Spinal cord (tissue), 10 donors: ENCODE measurements at places on chromosomes 13 and 19. TPM values are rescaled to one million over a fixed set of nuclear protein-coding genes. Genes with fewer than 3 reads are reported as not detected.

KLF2 gene
- 8.8 TPM for total RNA-seq

DNA sequence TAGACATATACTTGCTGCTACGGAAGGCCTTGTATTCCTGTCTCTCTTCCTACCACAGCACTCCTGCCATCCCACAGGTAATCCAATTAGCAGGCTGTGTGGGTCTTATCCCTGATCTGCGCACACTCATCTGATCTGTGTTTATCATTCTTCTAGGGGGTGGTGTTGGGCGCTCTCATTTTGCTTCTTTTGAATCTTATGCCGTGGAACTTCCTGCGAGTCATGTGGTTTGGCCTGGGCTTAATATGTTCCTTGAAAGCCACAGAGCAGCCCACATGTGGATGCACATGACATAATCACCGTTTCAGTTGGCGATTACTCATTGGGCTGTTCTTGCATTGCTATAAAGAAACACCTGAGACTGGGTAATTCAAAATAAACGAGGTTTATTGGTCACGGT lies 7.5 kb downstream of the RASA3 start:
- DNase-seq, result no peak
- H3K36me3 ChIP-seq, result peaks cover 37% of the 10 kb centered on the region
- H3K4me1 ChIP-seq, result peaks cover 62% of the 10 kb centered on the region
- H3K27ac ChIP-seq, result no peak overlapping the region

- peak overlapping the region; percentile 57 for H3K27ac ChIP-seq
- H3K36me3 ChIP-seq, result no peaks in the 10 kb centered on the region
- H3K4me1 ChIP-seq, result peaks cover 3% of the 10 kb centered on the region
- DNase-seq, result no peak
Measured at GRCh38 chr13:50629497-50629896, 214.0 kb downstream of the DLEU7 start.

DNA sequence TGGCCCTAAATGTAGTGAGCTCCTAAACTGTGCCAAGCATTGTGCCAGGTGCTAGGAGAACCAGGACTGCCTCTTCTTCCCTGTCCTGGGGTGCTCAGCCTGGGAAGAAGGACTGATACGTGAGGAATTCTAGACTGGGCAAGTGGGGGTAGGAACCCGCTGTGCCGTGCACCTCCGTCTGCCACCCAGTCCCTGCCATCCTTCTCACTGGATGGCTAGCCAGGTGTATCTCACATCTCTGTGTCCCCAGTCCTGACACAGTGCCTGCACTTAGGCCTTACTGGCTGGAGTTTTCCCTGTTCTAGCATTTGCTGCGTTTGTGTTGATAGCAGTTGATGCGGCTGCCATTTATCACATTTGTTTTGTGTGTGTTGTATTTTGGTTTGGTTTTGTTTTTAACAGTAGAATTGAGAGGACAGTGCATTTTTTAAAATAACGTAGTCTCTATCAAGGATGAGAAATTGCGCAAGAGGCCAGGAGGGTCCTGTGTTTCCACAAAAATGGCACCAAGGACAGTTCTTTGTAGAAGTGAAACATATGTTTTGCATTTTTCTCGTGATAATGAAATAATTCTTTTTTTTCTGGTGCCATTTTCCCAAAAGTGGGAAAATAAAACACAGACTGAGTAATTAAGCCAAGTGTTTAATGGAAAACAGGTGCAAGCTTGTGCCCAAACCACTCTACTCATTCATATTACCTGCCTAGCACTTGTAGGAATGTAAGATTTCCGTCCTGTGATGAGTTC lies 4.7 kb upstream of the GPR183 start:
- no peaks in the 10 kb centered on the region for H3K27me3 ChIP-seq
- peak overlapping the region; percentile 58 for H3K27ac ChIP-seq
- no peak overlapping the region for H3K4me3 ChIP-seq
- peaks cover 8% of the 10 kb centered on the region for H3K4me1 ChIP-seq
- DNase-seq, result no peak
- H3K36me3 ChIP-seq, result peaks cover 3% of the 10 kb centered on the region

DNA sequence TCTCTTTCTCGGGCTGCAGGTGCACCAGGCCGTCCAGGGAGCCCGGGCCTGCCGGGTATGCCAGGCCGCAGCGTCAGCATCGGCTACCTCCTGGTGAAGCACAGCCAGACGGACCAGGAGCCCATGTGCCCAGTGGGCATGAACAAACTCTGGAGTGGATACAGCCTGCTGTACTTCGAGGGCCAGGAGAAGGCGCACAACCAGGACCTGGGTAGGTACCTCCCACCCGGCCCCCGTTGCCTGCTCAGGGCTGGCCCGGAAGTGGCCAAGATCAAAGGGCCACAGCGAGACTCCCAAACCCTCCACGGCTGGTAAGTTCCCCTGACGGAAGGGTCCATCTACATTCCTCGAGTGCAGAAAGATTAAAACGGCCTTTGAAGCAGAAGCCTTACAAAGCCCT lies 55.1 kb downstream of the RAB20 start:
- H3K27ac ChIP-seq, result no peak overlapping the region
- H3K4me3 ChIP-seq, result no peak overlapping the region

GRCh38 chr13:64410276-64411053 lies 2819.7 kb downstream of the PCDH9 start:
- no peaks in the 10 kb centered on the region for H3K4me1 ChIP-seq
- H3K36me3 ChIP-seq, result no peaks in the 10 kb centered on the region
- no peak overlapping the region for H3K4me3 ChIP-seq

GRCh38 chr13:113119822-113120189 lies 2.8 kb upstream of the F10 start:
- no peak overlapping the region for H3K4me3 ChIP-seq
- no peaks in the 10 kb centered on the region for H3K27me3 ChIP-seq
- no peak overlapping the region for H3K27ac ChIP-seq
- DNase-seq, result no peak
